ENCODE measurements at places on chromosomes 13 and 19.

GRCh38 chr13:109408591-109409382 is 377.6 kb downstream of the IRS2 start:
- ATAC-seq = no peak

DNA sequence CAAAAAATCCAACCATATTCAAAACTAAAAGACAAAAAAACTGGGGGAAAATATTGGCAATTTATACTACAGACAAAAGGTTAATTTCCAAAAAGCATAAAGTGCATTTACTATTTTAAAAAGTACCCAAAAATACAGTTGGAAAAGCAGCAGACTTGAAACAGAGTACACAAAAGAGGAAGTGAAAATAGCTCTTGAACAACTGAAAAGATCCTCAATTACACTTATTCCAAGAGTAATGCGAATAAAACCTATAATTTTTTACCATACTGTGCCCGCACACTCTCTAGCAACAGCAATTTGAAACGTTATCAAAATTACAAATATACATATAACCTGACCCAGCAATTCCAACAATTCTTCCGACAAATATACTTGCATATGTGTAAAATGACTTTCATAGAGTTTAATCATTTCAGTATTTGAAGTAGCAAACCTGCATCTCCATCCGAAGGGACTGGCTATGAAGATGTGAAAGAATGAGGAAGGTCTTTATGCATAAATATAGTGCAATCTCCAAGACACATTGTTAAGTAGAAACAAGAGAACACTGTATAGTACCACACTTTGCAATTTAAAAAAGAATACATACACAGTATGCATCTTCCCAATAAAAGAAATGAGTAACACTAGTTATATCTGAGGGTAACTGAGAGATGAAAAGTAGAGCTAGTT is 25.4 kb downstream of the ALG5 start:
- ATAC-seq = no peak

GRCh38 chr19:20969498-20969897 is 46.4 kb downstream of the ZNF85 start:
- no peak for ATAC-seq

- no peak for ATAC-seq
Measured at GRCh38 chr13:30718661-30719524, 16.4 kb upstream of the ALOX5AP start.

GRCh38 chr13:37618554-37618953 is 20.0 kb upstream of the POSTN start:
- no peak for ATAC-seq

GRCh38 chr13:44273991-44274770 is 99.4 kb upstream of the SERP2 start:
- ATAC-seq = peak; percentile 97

DNA sequence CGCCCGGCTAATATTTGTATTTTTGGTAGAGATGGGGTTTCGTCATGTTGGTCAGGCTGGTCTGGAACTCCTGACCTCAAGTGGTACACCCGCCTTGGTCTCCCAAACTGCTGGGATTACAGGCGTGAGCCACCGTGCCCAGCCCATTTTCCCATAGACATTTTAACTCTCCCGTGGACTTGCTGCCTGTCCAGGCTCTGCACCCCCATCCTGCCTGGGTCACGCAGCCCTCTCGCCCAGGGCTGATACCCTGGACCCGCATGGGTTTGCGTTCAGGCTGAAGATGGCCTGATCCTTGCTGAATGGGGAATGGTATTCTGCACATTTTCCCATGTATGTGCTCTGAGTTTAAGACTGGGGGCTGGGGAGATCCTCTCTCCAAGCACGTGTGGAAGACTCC is 46.0 kb upstream of the RANBP3 start:
- no peak for ATAC-seq

GRCh38 chr13:106532111-106532929 is 3.1 kb downstream of the EFNB2 start:
- no peak for ATAC-seq

GRCh38 chr19:8445488-8446001 is 770 bp downstream of the HNRNPM start:
- peak; percentile 9 for ATAC-seq

DNA sequence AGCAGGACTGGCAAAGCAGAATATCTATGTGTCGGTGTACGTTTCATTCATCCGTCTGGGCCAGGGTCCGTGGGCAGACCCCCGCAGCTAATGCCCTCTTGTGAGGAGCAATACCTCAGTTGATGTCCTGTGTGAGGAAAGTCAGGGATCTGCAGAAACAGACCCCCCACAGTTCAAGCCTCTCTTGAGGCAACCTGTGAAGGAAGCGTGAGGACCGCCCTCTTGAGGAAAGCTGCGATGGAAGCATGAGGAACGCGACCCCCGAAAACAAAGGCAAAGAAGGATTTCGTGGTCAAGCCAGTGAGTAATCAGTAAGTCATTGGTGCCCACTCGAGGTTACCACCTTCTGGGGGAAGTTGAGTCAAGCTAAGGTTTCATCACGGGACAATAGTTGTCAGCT is 20.9 kb upstream of the ZNF83 start:
- ATAC-seq = no peak

DNA sequence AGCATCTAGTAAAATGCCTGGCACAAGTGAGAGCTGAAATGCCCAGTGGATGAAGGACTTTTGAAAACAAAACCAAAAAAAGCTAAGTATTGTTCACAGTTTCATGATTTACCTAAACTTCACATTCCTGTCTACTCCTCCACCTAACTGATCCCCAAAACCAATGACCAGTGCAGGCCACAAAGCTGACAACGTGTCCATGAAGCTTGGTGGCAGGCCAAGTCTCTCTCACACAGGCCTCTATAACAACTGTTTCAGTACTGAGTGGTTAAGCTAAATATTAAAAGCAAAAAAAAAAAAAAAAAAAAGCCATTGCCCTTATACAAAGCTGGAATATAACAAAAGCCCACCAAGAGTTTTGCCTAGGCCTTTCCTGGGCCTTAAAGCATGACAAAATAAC is 36.4 kb downstream of the STK24 start:
- ATAC-seq = no peak

Measured in activated T-helper 17 cell treated with anti-CD3 and anti-CD28 coated beads, Interleukin-2, amount 50 U/mL, for 72 hours (primary cell).